ENCODE measurements at places on chromosomes 5 and 9.

GRCh38 chr5:160165137-160166068, 46.2 kb upstream of the PWWP2A start:
- DNase-seq, result peak; percentile 98

DNA sequence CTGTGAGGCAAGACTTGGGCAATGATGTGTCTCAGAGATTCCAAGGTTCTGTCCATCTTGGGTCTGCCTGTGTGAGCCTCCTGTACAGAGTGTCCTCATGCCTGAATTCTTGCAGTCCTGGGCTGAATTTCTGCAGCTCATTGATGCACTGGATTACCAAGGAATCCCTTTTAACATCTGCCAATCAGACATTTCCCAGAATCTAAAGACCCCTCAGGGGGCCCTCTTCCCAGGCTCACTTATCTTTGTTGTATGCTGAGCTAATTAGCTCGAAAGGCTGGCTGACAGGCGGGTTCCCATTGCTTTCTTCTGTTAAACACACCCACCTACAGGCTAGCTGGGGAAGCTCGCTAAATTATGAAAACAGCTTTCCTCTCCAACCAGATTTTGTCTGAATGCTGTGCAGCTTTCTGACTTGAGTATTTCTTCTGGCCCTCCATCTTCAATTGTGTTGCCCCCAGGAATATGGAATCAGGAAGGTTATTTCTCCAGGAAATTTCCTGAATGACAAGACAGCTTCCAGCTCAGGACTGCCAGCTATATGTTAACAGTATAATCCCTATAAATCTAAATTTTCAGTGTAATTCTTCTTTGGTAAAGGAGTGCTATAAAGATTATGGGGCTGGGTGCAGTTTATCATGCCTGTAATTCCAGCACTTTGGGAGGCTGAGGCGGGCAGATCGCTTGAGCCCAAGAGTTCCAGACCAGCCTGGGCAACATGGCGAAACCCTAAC, at the start of gene LIX1:
Gene LIX1 (minus strand): TSS at position 91 of the 734 bp plus-strand sequence. CDS start 35 bp downstream, at position 56.
- DNase-seq, result peak; percentile 58

DNA sequence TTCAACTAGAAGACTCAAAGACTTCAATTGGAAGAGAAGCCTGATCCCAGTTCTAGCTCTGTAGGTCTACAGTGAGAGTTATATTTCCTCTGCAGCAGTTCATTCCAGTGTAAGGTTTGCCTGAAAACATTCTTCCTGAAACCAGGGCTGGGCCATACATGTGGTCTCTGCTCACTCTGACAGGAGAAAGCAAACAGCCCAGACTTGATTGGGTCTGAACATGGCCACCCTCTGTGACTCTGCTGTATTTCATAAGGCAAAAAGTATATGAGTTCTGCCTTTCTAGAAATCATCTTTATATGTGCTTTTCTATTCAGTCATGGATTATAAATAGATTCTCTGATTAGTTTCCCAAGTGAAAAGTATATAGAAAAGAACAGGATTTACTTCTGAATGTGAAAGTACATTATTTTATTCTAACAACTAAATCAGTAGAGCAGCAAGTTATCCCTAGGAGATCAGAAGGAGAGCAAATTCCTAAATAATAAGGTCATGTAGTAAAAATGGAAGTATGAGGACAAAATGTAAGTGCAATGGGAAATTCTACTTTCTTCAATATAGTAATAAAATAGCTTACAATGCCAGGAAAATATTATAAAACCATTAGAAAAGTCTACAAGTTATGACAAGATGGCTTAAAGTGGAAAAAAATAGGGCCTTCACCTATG, 144.3 kb downstream of the EFNA5 start:
- peak; percentile 38 for DNase-seq

DNA sequence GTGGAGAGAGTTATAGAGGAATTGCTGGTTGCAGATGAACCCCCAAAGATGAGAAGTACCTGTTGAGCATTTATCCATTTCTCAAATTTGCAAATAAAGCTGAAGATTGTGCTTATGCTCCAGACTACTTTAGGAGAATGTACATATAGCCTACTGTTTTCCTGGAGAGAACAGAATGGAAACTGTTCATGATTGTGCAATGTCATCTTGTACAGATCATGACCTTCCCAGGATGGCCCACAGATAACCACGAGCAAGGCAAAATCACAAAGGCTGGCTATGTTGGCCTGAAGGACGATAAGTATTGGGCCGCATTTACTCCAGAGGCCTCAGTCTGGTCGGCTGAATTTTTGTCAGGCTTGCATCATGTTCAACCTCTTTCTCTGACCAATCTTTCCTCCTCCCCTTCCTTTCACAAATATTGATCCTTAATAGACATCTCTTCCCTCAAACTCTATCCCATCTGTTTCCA, 28.5 kb upstream of the RICTOR start:
- DNase-seq, result peak; percentile 42

GRCh38 chr5:1507457-1507856, 16.3 kb downstream of the LPCAT1 start:
- DNase-seq, result no peak
